ENCODE measurements at places on chromosomes 3 and 15.

DNA sequence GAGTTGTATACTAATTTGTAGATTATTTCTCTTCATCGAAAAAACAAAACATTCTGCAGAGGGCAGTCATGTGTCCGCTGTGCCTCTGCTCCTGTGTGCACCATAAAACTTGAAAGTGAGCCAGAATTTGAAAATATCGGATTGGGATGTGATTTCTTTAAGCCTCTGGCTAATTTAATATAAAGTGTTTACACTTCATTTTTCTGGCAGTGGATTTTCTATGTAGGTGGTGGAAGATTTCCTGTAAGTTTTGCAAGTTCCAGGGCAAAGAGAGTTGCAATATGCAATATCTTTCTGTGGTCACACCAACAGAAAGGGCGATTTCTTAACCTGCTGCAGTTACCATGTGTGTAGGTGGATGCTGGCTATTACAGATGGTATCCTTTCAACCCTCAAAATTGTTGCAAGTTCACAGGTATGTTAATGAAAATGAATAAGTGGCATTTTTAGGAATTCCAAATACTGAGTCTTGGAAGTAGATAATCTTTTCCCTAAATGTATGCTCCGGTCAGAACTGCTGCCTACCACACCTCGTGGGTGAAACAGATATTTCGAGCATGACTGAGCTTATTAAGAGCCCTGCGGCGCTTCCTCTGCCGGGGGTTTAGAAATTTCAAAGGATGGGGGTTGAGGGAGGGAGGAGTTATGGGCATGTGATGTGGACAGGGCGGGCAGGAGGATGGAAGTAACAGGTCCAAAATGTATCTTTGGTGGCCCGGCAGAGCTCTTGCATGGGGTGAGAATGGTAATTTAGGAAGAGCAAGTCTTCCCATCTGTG is 134.0 kb downstream of the PGPEP1L start:
- DNase-seq, result no peak

DNA sequence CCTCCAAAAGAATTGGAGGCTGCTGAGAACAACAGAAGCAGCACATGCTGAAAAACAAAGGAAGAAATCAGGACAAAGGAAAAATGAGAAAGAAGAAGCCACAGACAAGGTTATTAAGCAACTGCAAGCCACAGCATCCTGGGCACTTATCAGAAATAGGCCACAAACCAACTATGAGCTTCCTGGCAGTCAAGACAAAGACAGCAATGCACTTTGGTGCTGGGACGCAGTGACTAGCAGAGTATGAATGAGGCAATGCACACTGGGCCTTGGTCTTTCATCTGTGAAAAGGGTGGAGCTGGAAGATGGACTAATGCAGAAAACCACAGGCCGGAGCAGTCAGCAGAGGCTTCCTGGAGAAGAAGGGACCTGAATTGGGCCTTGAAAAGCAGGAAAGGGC is 56.0 kb upstream of the LINGO1 start:
- no peak for DNase-seq

- DNase-seq, result no peak
Measured at GRCh38 chr3:57078344-57078634, 17.8 kb downstream of the SPATA12 start.

DNA sequence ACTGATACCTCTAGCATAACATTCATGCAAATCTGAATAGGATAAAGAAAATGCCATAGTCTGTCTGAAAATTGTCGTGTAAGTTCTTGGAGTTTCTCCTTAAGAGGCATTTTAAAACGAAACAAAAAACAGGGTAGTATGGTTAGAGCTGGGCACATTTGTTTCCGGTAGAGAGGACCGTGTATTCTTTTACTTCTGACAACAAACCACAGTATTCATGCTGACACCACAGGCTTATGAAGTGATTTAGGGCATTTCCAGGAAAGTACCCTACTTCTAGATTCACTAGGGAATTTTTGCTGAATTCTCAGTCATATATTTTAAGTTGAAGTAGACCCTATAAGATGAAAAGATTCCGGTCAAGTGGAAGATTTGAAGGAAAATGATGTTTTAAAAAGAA is 541.3 kb downstream of the UNC13C start:
- DNase-seq, result no peak

DNA sequence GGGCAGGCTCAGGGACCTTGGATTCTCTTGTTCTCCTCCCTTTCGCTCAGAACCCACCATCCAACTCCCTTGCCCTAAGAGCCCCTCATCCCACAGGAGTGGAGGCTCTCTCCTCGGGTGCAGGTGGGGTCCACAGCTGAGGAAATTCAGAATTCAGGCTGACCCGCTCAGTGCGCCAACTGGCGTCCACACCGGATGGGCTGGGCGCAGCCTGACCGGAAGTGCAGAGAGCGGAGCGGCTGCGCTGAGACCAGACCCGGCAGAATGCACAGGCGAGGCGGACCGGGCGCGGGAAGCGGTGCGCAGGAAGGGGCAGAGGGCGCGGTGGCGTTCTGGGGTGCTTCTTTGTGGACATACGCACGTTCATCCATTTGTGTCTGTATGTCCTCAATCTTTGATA is 210.4 kb upstream of the NDN start:
- no peak for DNase-seq

- DNase-seq, result no peak
Measured at GRCh38 chr3:33962396-33962795, 164.0 kb downstream of the PDCD6IP start.

DNA sequence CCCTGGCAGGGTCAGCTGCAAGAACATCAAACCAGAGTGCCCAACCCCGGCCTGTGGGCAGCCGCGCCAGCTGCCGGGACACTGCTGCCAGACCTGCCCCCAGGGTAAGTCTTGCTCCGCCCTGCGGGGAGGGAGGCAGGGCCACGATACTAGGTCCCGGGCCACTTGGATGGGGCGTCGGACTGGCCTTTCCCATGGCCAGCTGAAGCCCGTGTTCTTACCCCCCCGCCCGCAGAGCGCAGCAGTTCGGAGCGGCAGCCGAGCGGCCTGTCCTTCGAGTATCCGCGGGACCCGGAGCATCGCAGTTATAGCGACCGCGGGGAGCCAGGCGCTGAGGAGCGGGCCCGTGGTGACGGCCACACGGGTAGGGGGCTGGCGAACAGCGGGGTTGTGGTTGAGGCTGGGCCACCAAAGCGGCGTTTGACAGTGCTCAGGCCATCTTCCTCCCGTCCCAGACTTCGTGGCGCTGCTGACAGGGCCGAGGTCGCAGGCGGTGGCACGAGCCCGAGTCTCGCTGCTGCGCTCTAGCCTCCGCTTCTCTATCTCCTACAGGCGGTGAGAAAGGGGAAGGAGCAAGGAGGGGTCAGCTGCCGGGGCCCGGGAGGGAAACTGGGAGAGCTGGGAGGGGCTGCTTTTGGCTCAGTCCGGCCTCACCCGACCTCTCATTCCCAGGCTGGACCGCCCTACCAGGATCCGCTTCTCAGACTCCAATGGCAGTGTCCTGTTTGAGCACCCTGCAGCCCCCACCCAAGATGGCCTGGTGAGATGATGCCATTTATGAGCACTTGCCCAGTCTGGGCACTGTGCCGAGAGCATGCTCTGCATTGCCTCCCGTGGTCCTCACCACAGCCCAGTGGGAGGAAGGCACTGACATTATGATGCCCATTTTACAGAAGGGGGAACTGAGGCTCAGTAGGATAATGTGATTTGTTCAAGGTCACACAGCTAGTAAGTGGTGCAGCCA is 1.7 kb downstream of the CHRD start:
- no peak for DNase-seq

- DNase-seq, result no peak
Measured at GRCh38 chr3:37670961-37671483, 190.7 kb upstream of the CTDSPL start.
